ENCODE measurements at places on chromosomes 6 and 20. TPM values are rescaled to one million over a fixed set of nuclear protein-coding genes. Genes with fewer than 3 reads are reported as not detected.

GRCh38 chr6:134753001-134753400 lies 196.9 kb downstream of the ALDH8A1 start:
- H3K27me3 ChIP-seq: no peaks in the 10 kb centered on the region
- H3K4me1 ChIP-seq: peaks cover 41% of the 10 kb centered on the region
- peaks cover 2% of the 10 kb centered on the region for H3K36me3 ChIP-seq
- peak; percentile 47 for DNase-seq

- H3K27me3 ChIP-seq: peaks cover 19% of the 10 kb centered on the region
- no peak overlapping the region for H3K4me3 ChIP-seq
- DNase-seq: no peak
Measured at GRCh38 chr6:40957616-40958492, 81.2 kb downstream of the UNC5CL start.

DNA sequence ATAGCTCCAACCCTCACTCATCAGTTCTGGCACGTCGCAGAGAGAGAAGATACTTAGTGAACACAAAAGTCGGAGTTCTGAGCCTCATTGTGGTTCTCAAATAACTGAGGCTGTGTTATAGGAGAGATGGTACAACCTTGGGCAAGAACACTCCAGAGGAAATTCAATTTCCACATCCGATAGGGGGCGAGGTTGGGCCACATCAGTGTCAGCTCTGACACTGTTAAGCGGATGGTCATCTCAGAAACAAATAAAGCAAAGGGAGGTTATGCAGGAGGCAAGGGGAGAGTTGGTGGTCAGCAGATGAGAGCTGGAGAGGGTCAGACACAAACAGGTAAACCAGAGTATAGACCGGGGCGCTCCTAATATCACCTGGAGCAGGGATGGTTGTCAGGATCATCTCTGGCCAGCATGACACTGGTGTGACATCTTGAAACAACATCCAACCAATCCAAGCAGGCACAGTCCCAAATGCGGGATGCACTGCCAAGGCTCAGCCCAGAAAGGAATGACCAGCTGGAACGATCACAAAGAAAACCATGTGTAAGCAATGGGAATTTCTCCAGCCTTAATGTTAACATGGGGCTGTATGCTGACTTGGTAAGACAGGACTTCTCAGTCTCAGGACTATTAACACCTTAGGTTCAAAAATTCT lies 331.8 kb downstream of the HACE1 start:
- peak; percentile 36 for DNase-seq
- H3K27me3 ChIP-seq: no peaks in the 10 kb centered on the region
- no peak overlapping the region for H3K27ac ChIP-seq
- H3K36me3 ChIP-seq: peaks cover 11% of the 10 kb centered on the region

DNA sequence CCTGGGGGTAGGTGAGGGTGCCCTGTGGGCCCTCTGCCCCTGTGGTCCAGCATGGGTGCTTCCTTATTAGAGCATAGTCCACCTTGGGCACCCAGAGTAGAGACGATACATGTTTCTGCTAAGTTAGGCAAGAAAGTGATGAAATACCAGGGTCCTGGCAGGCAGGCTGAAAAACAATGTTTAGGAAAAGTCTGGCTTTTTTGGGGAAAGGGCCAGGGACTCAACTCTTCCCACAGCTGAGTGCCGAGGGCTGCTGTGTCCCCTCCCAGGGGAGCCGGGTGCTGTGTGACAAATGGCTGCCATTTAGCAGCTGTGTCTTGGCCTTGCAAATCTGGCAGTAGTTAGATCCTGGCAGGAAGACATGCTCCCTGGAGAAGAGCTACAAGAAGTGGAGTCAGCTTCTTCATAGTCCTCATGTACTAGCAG lies 61.5 kb downstream of the RREB1 start:
- H3K36me3 ChIP-seq: peaks cover 16% of the 10 kb centered on the region
- H3K4me3 ChIP-seq: no peak overlapping the region
- no peaks in the 10 kb centered on the region for H3K27me3 ChIP-seq
- DNase-seq: no peak
- no peak overlapping the region for H3K27ac ChIP-seq

- no peaks in the 10 kb centered on the region for H3K36me3 ChIP-seq
- H3K27me3 ChIP-seq: no peaks in the 10 kb centered on the region
- DNase-seq: no peak
- no peak overlapping the region for H3K27ac ChIP-seq
Measured at GRCh38 chr20:15188415-15188814, 851.0 kb upstream of the FLRT3 start.

GRCh38 chr6:112603726-112604125 lies 256.6 kb downstream of the RFPL4B start:
- DNase-seq: no peak
- no peaks in the 10 kb centered on the region for H3K27me3 ChIP-seq
- H3K36me3 ChIP-seq: peaks cover 4% of the 10 kb centered on the region
- no peak overlapping the region for H3K4me3 ChIP-seq
- H3K27ac ChIP-seq: no peak overlapping the region

- no peak overlapping the region for H3K4me3 ChIP-seq
- H3K36me3 ChIP-seq: no peaks in the 10 kb centered on the region
- no peak overlapping the region for H3K27ac ChIP-seq
- H3K4me1 ChIP-seq: no peaks in the 10 kb centered on the region
- peaks cover 52% of the 10 kb centered on the region for H3K27me3 ChIP-seq
Measured at GRCh38 chr6:41176189-41176588, 13.3 kb upstream of the TREM2 start.

DNA sequence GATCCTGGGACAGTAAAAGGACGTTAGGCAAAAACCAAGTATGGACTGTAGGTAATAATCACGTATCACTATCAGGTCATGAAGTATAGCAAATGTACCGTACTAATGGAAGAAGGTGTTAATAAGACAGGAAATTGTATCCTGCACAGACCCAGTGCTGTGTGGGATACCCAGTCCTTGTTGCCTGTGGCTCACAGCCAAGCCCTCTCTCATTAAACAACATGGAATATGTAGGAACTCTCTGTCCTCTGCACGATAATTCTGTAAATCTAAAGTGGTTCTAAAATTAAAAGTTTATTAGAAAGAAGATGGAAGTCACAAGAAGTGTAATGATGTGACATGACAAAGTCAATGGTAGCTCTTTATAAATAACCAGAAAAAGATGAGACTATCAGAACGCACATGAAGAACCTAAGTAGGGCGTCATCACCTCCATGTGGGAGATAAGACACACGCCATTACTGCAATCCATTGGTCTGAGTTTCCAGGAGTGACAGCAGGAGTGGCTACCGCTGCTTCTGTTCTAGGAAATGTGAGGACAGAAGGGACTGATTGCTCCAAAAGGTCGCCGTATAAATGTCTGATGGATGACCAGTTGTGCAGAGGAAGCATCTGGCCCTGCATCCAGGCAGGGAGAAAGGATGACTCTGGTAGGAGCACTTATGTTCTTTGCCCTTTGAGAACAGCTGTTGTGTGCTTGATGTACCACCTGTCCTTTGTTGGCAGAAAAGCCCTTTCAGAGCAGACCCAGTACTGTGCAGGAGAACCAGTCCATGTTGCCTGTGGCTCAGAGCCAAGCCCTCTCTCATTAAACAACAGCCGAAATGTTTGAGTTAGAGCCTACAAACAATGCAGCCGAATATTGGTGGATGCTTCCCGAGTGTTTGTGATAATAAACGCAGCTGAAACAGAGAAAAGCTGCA lies 125.6 kb downstream of the FIG4 start:
- H3K27me3 ChIP-seq: no peaks in the 10 kb centered on the region
- no peak overlapping the region for H3K4me3 ChIP-seq
- no peak overlapping the region for H3K27ac ChIP-seq
- no peaks in the 10 kb centered on the region for H3K4me1 ChIP-seq
- no peaks in the 10 kb centered on the region for H3K36me3 ChIP-seq

DNA sequence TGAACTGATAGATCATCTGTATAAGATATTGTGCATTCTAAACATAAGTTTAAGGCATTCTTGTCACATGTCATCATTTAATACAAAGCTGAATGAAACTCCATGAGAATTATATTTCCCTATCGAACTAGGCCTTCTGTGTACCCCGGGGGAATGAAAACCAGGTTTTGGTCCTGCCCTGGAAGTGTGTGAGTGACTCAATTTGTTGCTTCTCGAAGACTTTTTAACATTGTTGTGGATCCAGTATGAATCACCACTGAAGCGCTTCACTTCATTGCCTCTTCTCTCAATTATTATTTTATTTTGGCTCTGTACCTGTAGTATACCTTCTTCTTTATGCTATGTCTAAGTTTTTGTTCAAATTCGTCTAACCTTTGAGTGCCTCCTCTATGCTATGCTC lies 150.8 kb downstream of the GRIK2 start:
- DNase-seq: no peak
- H3K27me3 ChIP-seq: no peaks in the 10 kb centered on the region
- H3K4me3 ChIP-seq: no peak overlapping the region
- H3K4me1 ChIP-seq: no peaks in the 10 kb centered on the region
- no peak overlapping the region for H3K27ac ChIP-seq
- H3K36me3 ChIP-seq: no peaks in the 10 kb centered on the region

DNA sequence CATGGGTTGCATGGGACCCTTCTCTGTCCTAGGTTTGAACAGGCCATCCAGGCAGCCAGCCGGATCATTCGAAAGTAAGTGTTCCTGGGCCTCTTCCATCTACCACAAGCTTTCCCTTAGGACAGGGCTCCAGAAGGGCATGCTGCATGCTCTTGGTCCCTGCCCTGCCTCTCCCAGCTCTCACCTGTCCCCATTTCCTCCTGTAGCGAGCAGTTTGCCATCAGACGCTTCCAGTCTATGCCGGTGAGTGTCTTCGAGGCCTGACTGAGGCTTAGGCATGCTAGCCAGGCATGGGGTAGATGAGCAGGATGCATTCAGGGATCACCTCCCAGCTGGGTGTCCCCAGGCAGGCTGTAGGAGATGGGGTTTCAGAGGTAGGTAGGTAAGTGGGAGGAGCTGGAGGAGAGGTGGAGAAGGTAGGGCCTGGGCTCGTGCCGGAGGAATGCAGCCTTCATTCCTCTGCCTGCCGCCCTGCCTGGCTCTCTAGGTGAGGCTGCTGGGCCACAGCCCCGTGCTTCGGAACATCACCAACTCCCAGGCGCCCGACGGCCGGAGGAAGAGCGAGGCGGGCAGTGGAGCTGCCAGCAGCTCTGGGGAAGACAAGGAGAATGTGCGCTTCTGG lies 4.3 kb downstream of the CDC25B start:
- peaks cover 20% of the 10 kb centered on the region for H3K4me1 ChIP-seq
- no peak overlapping the region for H3K4me3 ChIP-seq
- no peak overlapping the region for H3K27ac ChIP-seq

- H3K27ac ChIP-seq: peak overlapping the region; percentile 95
- H3K27me3 ChIP-seq: peaks cover 5% of the 10 kb centered on the region
- peak overlapping the region; percentile 89 for H3K4me3 ChIP-seq
- H3K36me3 ChIP-seq: peaks cover 90% of the 10 kb centered on the region
Measured at GRCh38 chr6:31822036-31822821, 5.3 kb upstream of the HSPA1B start.

DNA sequence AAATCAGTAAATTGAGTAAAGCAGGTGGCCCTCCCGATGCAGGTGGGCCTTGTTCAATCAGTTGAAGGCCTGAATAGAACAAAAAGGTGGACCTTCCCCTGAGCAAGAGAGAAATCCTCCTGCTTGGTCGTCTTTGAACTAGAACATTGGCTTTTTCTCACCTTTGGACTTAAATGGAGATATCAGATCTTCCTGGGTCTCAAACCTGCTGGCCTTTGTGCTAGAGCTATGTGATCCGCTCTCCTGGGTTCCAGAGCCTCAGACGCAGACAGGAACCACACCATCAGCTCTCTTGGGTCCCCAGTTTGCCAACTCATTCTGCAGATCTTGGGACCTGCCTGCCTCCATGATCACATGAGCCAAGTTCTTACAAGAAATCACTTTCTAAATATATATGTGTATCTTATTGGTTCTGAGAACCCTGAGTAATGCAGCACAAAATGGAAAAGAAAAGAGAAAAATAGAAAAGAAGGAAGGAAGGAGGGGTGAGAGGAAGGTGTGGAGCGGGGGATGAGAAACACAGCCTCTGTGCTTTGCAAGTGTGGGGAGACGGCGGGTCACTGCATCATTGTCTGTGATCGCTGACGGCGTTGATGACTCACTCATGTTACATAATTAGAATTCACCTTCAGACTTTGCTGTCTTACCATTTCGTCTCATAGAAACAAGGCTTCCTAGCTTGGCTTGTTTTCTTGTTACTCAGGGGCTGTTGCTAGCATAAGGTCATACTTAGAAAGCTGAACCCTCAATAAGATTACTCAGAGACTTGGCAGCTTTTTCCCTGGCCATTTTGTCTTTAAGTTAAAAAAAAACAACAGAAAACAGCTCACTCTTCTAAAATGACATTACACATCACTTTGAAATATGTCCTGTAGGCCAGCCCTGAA lies 85.7 kb upstream of the NEDD9 start:
- H3K4me3 ChIP-seq: no peak overlapping the region
- H3K36me3 ChIP-seq: peaks cover 26% of the 10 kb centered on the region
- peak; percentile 73 for DNase-seq
- H3K4me1 ChIP-seq: peaks cover 53% of the 10 kb centered on the region
- H3K27me3 ChIP-seq: no peaks in the 10 kb centered on the region
- H3K27ac ChIP-seq: peak overlapping the region; percentile 98

- H3K36me3 ChIP-seq: no peaks in the 10 kb centered on the region
- no peak overlapping the region for H3K4me3 ChIP-seq
- H3K4me1 ChIP-seq: no peaks in the 10 kb centered on the region
Measured at GRCh38 chr6:130158056-130158455, 64.7 kb downstream of the SAMD3 start.

DNA sequence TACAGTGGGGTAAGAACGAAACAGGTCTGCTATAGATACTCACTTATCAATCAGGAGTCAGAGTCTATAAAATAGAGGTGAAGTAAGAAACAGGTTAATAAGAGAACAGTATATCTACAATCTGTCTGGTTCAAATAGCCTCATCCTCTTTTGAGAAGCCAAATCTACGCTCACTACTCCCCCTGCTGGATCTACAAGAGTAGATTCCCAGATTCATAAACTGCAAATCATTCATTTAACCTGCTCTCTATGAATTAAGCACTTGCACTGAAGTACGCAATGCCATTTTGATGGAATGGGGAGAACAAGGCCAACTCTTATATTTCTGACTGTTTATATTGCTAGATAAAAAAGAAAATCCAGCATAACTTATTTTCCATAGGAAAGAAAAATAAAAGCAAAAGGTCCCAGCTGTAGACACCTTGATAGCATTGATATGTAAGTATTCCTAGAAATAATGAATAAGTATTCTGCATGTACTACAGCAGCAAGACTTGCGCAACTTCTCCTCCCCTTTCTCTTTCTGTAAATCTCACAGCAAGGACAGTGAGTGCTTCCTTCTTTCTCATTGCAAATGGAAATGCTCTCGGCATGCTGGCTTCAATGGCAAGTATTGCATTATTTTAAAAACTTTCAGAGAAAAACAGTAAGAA lies 92.3 kb downstream of the RFX6 start:
- peak; percentile 50 for DNase-seq
- H3K4me3 ChIP-seq: no peak overlapping the region

GRCh38 chr6:114281496-114281895 lies 61.3 kb downstream of the HS3ST5 start:
- H3K4me1 ChIP-seq: no peaks in the 10 kb centered on the region
- no peak for DNase-seq
- no peaks in the 10 kb centered on the region for H3K27me3 ChIP-seq
- H3K4me3 ChIP-seq: no peak overlapping the region
- no peak overlapping the region for H3K27ac ChIP-seq

Gene RAET1E
- 0.22 TPM for total RNA-seq

Gene FAM83C
- total RNA-seq: not detected

Gene SNX21
- 8.7 TPM for total RNA-seq

Gene METTL24
- not detected for total RNA-seq

Gene NECAB3
- 80.8 TPM for total RNA-seq

Gene FAXC
- total RNA-seq: 1.5 TPM

Gene XKR7
- total RNA-seq: not detected

Gene ZC2HC1B
- not detected for total RNA-seq

Gene PRRC2A
- total RNA-seq: 509 TPM

Gene SESN1
- total RNA-seq: 3.9 TPM

Gene BMP6
- 0.17 TPM for total RNA-seq

Gene KHDC1L
- total RNA-seq: not detected

Gene RIMS4
- 0.40 TPM for total RNA-seq

Gene PRDM1
- 0.40 TPM for total RNA-seq
